OCI-LY7 (cell line): ENCODE measurements at places on chromosomes 7 and 10. TPM values are rescaled to one million over a fixed set of nuclear protein-coding genes. Genes with fewer than 3 reads are reported as not detected.

FERD3L gene
- total RNA-seq = not detected in 2 replicates

PNLIPRP1 gene
- not detected in 2 replicates for total RNA-seq

DBF4 gene
- total RNA-seq = 87.9 and 95.0 TPM in 2 replicates

- no peak for DNase-seq
Observed at GRCh38 chr7:29798422-29798821, 7.9 kb upstream of the WIPF3 start.

DNA sequence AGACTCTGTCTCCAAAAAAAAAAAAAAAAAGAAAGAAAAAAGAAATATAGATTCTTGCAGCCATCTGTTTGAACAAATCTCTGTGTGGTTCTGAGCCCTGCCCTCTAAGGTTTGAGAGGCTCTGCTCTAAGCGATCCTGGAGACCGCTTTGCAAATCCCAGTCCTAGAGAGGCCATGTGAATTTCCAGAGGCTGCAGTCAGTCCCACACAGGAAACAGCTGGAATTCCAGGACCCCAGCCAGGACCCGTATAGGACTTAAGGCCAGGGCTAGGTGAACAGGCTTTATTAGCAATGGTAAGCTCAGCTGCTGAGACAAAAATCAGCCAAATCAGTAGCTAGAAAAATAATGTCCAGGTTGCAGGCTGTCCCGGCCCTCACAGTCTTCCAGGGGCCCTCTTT is 154.8 kb downstream of the RPS24 start:
- DNase-seq = no peak

DNA sequence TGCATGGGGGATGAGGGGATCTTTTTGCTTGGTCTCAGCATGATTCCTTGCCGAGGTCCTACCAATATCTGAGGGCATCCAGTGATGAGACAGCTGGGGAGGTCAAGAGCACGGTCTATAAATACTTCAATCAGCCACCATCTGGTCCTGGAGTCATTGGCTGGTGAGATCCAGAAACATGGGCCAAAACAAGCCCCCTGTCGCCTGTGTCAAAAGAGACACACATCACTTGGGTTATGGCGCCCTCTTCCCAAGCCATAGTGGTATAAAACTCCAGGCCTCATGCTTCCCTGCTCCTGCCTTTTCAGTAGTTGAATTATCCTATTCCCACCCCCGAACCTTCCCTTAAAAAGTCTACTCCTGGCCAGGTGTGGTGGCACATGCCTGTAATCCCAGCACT is 60.9 kb downstream of the SLC35B4 start:
- no peak for DNase-seq

DNA sequence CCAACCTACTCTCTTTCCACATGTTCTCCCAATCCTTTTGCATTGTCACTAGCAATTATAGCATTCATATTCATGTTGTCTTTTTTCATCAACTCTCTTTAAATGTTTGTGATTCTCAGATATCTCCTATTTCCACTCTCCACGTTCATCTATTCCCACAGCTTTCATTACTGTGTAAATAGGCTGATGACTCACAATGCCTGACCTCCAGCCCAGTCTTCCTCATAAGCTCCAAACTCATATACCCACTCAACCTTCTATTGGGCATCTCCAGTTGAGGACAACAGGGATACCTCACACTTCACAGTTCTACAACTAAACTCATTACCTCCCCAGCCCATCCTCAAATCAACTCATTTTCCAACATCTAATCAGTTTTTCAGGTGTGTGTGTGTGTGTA is 194.1 kb downstream of the DGKI start:
- no peak for DNase-seq

GRCh38 chr7:158270106-158270775 is 317.4 kb downstream of the PTPRN2 start:
- no peak for DNase-seq

DNA sequence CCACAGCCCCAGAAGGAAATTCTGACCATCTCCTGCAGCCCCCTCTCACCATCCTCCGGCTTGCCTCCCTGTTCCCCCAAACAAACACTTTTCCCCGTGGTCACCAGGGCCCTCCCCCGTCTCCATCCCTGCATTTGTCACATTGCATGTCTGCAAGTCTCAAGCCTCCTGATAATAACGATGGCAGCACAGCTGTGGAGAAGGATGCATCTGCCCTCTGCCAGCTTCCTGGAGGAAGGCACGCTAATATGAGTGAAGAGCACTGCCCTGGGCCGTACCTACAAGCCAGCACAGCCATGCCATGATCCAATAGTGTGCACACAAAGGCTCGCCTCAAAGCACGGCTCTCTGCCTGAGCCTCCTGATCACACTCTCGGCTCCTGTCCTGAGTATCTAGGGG is 98.5 kb downstream of the SLIT1 start:
- no peak for DNase-seq

- no peak for DNase-seq
Observed at GRCh38 chr10:31912289-31912688, 16.3 kb downstream of the ARHGAP12 start.
